ENCODE measurements at places on chromosomes 5 and 9.

- no peak for DNase-seq
Measured at GRCh38 chr5:35974570-35974969, 16.6 kb downstream of the UGT3A1 start.

GRCh38 chr9:72980600-72981265, 27.9 kb upstream of the ALDH1A1 start:
- DNase-seq = peak; percentile 67

GRCh38 chr5:136811551-136811950, 446.2 kb upstream of the TRPC7 start:
- peak; percentile 74 for DNase-seq

GRCh38 chr9:78366827-78367226, 69.9 kb downstream of the PSAT1 start:
- DNase-seq = no peak

DNA sequence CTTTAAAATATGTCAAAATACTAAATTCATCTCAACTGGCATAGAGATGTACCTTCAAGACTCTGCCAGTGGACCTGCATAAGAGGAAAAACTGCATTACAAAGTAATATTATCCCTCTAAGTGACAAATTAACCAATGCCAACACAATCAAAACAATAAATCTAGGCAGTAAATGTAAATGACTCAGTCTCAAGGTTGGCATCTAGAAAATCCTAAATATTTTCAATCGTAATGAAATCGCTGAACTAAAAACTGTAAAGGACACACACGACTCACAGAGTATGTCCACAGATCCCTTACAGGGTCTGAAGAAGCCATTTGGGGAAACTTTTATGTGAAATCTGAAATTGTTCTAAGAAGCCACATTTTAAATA, 31.2 kb downstream of the ERMP1 start:
- no peak for DNase-seq

GRCh38 chr5:90287036-90287435, 122.5 kb downstream of the CETN3 start:
- no peak for DNase-seq

- no peak for DNase-seq
Measured at GRCh38 chr5:67380431-67380830, 183.8 kb upstream of the CD180 start.

GRCh38 chr9:71752928-71753327, 15.4 kb downstream of the CEMIP2 start:
- DNase-seq = no peak

- no peak for DNase-seq
Measured at GRCh38 chr5:12111261-12111660, 207.0 kb upstream of the CTNND2 start.

GRCh38 chr9:114004221-114004716, 73.8 kb downstream of the AMBP start:
- DNase-seq = peak; percentile 36

DNA sequence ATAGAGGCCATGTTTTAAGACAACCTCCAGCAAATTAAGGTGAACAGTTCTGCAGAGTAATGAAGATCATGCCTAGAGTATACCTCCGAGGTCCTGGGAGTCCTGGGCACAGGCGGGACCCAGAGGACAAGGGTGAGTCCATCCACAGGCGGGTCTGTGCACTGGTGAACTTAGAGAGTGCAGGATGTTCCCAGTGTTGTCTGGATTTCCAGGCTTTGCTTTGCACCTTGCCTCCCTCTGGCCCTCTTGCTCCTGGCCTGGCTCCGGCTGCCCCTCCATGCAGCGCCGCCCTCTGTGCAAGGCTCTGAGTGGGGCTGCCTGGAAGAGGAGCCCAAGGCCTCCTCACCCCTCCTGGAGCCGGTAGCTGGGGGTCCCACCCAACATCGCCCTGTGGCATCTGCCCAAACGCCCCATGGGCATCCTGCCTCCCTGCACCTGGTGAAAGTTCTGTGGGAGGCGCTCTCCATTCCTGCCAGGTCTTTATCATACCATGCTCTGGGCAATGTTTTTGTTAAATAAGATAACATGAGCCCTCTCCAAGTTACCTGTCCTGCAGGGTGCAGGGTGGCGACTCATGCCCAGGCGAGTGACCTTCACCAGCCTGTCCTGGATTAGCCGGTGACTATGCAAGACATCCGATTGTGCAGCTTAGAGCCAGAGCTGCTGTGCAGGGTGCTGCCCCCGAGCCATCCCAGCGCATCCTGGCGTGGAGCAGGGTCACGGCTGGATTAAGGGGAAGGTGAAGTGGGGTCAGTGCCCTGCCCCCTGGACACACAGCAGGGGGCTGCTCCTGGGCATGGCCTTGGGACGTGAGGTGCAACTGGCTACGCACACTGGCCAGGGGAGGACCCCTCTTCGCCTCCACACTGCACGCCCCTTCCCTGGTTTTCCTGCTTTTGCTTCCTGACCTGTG, 41.3 kb upstream of the LPCAT1 start:
- DNase-seq = peak; percentile 42

GRCh38 chr5:157680239-157680638, 8.9 kb downstream of the C5orf52 start:
- no peak for DNase-seq

DNA sequence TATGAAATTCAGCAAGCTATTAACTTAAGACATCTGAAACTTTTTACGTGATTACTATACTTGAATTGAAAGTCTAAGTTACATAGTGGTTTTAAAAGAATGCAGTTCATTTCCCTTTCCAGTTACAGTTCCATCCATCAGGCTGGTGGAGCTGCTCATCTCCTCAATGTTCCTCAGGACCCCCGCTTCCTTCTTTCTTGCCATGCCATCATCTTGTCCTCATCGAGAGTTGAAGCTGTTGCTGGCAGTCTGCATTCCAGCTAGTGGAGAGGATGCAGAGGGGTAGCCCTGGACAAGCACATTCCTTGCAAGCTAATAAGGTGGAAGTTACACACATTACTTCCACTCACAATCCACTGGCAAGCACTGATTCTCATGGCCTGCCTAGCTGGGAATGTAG, 8.8 kb upstream of the RNF183 start:
- DNase-seq = no peak

DNA sequence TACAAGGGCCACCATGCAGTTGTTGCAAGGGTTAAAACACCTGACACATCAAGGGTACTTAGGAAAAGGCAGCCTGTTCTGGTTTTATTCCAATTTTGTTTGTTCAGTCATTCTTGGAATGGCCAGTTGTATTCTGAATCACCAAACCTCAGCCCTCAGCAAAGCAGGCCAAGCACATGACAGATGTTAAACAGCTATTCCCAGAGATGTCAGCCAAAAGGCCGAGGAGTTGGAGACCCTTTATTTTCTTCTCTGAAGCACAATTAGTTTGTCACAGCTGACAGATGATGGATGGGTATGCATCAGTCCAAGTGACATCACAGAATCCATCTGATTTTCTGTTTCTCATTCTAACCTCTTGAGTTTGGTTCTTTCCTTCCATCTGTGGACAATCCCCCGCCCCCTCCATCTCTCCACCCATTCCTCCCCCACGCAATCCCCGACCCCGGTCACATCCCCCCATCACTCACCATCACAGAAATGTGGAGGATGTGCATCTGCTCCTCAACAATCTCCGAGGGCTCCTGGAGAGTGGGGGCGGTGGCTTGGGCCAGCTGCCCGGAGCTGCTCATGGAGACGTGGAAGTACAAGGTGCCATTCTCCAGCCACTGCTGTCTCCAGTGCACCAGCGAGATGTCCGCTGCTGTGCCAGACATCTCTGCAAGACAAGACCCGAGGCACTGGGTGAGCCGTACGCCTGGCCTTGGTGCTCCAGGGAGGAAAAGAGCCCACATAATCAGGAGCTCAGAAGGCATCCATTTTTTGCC, 123.8 kb downstream of the ASTN2 start:
- no peak for DNase-seq

GRCh38 chr5:135891791-135892190, 3.9 kb downstream of the IL9 start:
- peak; percentile 84 for DNase-seq

GRCh38 chr5:62315376-62316175, 9.6 kb downstream of the KIF2A start:
- peak; percentile 87 for DNase-seq

GRCh38 chr5:60483050-60483449, 216.9 kb downstream of the DEPDC1B start:
- DNase-seq = no peak

DNA sequence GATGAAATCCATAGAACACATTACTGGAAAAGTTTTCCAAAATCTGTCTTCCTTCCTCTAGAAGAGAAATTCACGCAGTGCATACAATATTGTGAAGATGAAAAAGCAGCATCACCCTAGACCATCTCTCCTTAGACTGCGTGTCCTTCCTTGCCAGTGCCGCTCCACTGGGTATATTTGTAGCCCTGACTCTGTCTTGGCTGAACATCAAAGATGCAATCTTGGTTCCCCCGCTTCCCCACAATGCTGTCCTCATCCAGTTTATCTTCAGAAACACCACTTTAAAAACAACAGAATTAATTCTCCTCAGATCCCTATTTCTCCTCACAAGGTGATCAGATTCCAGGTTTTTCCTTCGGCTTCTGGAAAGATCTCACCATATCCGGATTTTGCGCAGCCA, 53.9 kb downstream of the ROR2 start:
- no peak for DNase-seq

DNA sequence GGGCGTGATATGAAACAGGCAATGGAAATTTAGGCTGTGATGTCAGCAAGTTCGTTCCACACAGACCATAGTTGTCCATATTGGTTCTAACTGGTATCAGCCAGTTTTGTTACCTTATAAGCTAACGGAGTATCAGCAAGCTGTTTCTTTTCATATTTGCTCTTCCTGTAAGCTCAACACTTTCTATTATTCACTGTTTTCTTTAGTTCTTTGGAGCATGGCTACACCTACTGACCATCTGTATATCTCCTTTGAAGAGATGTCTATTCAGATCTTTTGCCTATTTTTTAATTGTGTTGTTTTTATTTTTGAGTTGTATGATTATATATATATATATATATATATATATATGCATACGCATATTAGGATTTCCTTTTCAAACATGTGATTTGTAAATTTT, 1057.2 kb upstream of the CDH10 start:
- DNase-seq = no peak

- DNase-seq = no peak
Measured at GRCh38 chr5:150068071-150068470, 18.3 kb downstream of the CSF1R start.

DNA sequence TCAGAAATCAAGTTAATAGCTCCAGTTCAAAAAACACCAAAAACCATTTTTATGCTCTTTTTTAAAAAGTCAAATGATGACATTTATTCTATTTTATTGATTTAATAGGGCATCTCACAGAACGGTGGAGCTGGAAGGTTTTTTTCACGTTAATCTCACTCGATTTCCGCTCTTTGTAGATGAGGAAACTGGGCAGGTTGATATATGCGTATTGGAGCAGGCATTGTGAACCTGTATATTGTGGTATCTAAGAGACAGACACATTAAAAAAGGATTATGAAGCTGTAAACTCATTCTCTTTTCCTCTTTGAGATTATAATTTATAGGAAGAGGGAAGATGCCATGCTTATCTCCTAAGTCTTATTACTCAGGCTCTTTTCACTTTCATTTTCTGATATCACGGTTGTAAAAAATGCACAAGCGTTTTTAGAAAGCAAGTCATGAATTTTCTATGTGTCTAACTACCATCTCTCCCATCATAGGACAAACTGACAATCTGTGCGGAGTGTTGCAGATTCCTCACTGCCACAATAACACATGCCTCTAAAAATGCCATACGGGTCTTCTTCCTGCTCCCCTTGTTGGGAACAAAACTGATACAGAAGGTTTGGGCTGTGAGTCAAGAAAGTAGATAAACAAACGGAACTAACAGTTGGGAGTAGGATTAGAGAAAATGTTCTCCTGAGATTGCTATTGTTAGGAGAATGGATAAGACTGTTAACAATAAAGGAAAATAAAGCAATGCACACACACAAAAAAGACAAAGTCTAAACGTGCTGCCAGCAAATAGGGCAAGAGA, 1997.7 kb downstream of the MAT2B start:
- DNase-seq = no peak

- DNase-seq = no peak
Measured at GRCh38 chr5:5316334-5316733, 106.1 kb upstream of the ICE1 start.

DNA sequence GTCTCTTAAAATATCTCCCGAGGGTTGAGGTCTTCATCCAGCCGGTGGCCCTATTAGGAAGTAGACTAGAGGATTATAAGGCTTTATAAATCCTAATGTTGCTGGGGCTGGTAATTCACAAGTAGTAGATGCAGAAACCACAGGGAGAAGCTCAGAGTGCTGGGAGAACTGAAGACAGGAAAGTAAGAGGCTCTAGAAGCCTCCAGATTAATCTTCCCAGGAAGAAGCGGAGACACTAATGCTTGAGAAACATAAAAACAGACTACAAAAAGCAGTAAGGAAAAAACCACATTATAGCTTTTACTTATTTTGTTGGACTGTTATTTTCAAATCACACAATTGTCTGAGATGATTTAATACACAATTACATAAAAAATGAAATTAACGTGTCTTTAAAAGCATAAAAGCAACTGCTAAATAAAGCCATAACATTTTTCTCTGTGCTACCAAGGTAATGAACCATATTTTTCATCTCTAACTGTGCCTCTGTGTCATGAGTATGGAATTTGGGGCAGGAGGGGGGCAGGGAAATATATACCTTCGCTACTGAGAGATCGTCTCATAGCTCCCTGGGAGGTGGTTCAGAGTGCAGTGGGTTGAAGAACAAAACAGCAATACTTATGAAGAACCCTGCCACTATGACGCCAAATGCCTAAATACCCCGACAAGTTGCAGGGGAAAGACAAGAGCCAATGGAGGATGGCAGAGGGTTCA, 806.2 kb upstream of the WWC1 start:
- DNase-seq = no peak

GRCh38 chr5:172383191-172383802, 71.0 kb downstream of the SH3PXD2B start:
- DNase-seq = no peak

DNA sequence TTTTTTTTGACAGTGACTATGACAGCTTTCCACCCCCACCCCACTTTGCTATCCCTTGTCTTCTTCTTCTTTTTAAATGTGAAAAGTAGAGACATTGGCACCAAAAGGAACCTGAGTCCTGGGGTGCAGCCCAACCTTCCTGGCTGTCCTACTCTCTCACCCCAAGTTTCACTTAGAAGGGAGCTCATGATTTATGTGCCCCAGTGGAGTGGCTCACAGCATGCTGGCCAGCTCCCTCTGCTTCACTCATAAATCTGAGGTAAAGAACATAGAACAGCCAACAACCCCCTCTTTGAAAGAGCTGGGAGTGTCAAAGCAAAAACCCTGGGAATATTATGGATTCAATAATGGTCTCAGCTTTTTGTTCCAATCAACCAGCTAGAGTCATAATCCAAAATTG, 196.3 kb upstream of the DAPK1 start:
- DNase-seq = no peak

DNA sequence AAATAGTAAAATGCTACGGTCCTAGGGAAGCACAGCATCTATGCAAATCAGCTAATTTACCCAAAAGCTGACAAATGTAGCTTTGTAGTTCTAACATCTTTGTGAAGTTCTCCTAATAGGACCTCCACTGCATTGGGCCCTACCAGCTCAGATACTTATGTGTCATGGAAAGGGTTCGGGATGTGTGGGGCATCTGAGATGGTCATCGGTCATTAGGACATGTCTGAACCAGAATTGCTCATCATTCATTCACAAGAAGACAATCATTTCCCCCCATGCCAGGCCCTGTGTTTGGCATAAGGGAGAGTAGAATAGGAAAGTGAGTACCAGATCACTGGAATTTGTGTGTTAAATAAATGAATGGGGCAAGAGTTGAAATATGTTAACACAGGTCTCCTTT, 35.7 kb downstream of the PWWP2A start:
- DNase-seq = no peak

GRCh38 chr9:76369583-76369982, 24.6 kb downstream of the RFK start:
- DNase-seq = no peak

Measured in islet precursor cell (in vitro differentiated cells).